ENCODE measurements at places on chromosomes 13 and 19. TPM values are rescaled to one million over a fixed set of nuclear protein-coding genes. Genes with fewer than 3 reads are reported as not detected.

The KIR3DL1 gene
- not detected for total RNA-seq

The CBY2 gene
- total RNA-seq: not detected

The ZNF560 gene
- not detected for total RNA-seq

The DHX34 gene
- total RNA-seq: 8.9 TPM

The FLT3LG gene
- 17.6 TPM for total RNA-seq

The TPRX2 gene
- total RNA-seq: not detected

The RASGRP4 gene
- 9.8 TPM for total RNA-seq

The IGFL4 gene
- total RNA-seq: not detected

The RFX1 gene
- total RNA-seq: 11.6 TPM

The ANKLE1 gene
- 1.0 TPM for total RNA-seq

The PCDH9 gene
- 6.0 TPM for total RNA-seq

The ANGPTL4 gene
- total RNA-seq: 45.1 TPM

The ACER1 gene
- total RNA-seq: not detected

The GGN gene
- total RNA-seq: 3.3 TPM

The RAD23A gene
- total RNA-seq: 106 TPM

The GNG7 gene
- 6.0 TPM for total RNA-seq

The KLF2 gene
- 223 TPM for total RNA-seq

The RAB3A gene
- 3.4 TPM for total RNA-seq

The FUT6 gene
- total RNA-seq: not detected

The GRK1 gene
- total RNA-seq: 0.10 TPM

Data from aorta (tissue), 5 donors.